Lower leg skin (tissue), 4 donors: ENCODE measurements at places on chromosomes 3 and 15. TPM values are rescaled to one million over a fixed set of nuclear protein-coding genes. Genes with fewer than 3 reads are reported as not detected.

DNA sequence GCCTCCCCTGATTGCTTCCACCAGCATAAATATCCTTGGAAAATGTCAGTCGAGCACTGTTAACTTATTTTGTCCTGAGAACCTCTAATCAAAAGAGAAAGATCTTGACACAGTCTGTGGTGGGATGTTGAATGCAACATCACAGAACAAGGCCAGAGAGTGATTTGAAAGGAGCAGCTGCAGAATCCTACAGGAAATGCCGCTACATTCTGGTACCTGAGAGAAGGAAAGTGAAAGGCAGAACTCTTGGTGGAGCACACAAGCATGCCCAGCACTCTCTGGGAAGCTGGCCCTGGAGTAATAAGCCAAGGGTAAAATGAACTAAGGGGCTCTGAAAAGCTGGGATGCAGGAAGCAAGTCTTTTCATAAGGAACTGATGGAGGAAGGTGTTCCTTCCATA, 75.8 kb downstream of the CBLB start:
- no peak for DNase-seq

Gene STARD9
- total RNA-seq: 7.6 TPM

- DNase-seq: no peak
Measured at GRCh38 chr3:13223574-13224237, 150.5 kb upstream of the IQSEC1 start.

DNA sequence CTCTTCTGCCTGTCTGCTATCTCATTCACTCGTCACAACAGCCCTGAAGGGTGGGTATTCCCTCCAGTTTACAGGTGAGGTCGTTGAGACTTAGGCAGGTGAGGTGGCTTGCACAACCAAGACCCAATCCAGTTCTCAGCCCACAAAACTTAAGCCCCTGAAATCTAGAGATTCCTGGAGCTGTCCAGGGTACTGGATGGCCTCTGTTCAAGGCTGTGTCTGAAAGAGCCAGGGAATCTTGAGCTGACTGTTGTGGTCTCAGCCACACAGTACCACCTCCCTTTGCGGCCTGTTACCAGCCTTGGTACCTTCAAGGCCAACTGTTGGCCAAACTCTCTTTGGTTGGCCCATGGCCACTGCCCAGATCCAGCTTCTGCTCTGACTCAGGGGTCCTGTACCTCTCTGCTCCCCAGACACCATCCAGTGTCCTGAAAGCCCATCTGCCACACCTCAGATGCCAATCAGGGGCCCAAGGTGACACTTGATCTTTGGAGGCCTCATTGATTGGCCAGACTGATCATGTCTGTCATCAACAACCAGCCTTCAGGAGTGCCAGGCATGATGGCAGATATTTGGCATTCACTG, 10.9 kb upstream of the FAM107A start:
- no peak for DNase-seq

GRCh38 chr15:33100314-33100713, 94.2 kb downstream of the FMN1 start:
- DNase-seq: no peak

GRCh38 chr3:182180654-182181385, 469.1 kb downstream of the SOX2 start:
- DNase-seq: no peak

- DNase-seq: peak; percentile 15
Measured at GRCh38 chr3:172869368-172869771, 118.8 kb downstream of the ECT2 start.

Gene RBMS3
- 12.7 TPM for total RNA-seq

- no peak for DNase-seq
Measured at GRCh38 chr3:118960876-118961450, 73.7 kb downstream of the IGSF11 start.

GRCh38 chr15:77981281-77982126, 96.0 kb downstream of the TBC1D2B start:
- DNase-seq: peak; percentile 83

GRCh38 chr3:17938313-17938712, 195.9 kb upstream of the TBC1D5 start:
- no peak for DNase-seq

Gene ADAMTS17
- total RNA-seq: 7.8 TPM

Gene LMCD1
- total RNA-seq: 40.4 TPM

Gene MEX3B
- total RNA-seq: 1.6 TPM

DNA sequence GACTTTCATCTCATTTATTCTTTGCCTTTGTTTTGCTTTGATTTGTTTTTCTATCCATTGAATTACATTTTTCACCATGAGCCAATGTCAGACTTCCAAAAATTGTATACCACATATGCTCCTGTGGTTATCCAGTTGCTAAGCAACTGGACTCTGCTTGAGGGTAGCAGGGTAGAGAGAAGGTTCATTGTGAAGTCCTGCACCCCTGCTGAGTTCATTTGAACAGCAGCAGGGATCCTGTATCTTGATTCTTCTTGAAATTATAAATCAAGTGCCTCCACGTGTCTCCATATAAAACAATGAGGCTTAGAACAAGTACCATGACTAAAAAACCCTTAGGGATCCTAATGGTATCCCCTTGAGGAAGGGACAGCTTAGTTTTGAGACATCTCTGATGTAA, 449.3 kb downstream of the ROBO2 start:
- DNase-seq: no peak

DNA sequence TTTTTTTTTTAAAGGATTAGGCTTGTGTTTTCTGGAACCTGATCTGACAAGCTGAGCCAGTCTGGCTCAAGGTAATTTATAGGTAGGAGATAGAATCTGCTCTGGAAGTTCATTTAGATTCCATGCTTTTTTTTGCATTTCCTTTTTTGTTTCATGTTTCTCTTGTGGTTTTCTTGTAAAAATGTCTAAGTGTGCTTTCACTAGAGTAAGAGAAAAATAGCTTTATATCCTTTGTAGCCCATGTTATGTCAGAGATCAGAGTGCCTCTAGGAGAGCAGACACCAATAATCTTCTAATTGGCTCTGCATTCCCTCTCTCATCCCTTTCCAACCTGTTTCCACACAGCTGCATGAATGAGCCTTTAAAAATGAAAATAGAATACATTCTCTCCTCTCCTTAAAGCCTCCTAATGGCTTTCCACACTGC, 389.8 kb upstream of the KCNMB2 start:
- DNase-seq: no peak

DNA sequence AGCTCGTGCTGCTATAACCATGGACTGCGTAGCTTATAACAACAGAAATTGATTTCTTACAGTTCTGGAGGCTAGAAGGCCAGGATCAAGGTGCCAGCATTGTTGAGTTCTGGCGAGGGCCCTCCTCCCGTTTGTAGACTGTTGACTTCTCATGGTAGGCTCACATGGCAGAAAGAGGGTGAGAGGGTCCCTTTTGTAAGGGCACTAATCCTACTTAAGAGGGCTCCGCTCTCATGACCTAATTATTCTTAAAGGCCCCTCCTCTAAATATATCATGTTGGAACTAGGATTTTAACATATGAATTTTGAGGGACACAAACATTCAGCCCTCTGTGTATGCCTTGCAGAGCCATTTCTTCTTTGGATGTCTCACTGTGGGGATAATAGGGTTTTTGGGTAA, 28.8 kb upstream of the PYDC2 start:
- DNase-seq: no peak

DNA sequence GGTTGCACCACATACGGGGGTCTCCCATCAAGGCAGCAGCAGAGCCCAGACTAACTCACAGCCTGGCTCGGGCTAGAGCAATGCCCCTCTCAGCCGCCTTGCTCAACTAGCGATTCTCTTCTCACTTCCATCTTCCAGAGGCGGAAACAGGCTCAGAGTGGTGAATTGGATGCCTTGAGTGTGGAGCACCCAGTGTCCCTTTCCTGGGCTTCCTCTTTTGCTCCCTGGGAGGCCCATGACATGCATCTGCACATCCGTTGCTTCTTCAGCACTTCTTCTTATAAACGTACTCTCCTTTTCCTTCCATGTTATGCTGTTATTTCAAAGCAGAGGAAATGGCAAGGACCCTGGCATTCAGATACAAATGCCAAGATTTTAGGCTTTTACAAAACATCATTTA, 2.1 kb upstream of the IQSEC1 start:
- DNase-seq: no peak

GRCh38 chr3:86774082-86774691, 216.8 kb downstream of the VGLL3 start:
- DNase-seq: no peak

DNA sequence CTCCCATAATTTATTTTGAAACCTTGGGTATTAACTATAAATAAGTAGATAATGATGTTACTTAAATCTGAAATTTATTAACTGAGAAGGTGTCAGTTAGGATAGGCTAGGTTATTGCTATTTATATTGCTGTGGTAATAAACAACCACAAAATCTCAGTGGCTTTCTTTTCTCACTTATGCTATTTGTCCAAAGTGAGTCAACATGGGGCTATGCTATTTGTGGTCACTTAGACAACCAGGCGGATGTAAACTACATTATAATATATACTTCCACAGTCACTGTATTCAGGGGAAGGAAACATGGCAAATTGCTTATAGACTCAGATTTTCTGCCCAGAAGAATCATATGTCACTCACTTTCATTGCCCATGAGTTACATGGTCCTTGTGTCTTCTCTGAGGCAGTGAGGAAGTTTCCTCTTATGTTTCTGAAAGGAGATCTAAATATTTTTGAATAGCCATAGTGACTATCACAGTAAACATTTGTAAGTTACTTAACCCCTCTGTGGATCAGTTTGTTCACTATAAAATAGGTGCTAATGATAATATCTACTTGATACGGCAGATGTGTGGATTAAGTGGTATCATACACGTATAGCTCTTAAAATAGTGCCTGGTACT, 19.8 kb downstream of the HMG20A start:
- DNase-seq: no peak

Gene LYZL4
- not detected for total RNA-seq

DNA sequence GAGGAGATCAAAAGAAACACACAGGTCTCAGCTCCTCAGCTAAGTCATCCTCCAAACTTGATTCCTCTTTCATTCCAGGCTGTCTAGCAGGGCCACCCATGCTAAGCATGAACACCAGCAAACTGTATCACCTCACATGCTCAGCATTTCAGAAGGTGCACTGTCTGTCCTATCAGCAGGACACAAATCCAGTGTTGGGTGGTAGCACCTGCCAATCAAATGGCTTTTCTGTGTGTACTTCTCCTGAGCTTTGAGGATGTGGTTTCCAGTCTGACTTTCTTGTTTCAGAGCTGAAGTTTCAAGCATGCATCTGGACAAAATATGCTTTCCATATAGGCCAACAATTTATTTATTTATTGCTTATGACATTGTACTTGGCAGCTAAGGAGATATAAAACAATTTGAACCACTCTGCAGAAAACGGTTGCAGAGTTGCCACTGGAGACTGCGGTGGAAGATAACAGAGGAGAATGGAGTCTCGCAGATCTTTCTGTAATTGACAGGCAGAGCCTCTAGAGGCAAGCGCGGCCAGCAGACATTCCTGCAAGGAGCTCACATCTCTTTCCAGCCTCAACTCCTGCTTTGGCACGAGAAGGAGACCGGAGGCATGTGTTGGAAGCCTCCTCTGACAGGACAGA, 167.1 kb upstream of the WNT5A start:
- no peak for DNase-seq
